ENCODE measurements at places on chromosomes 7 and 10. TPM values are rescaled to one million over a fixed set of nuclear protein-coding genes. Genes with fewer than 3 reads are reported as not detected.

GRCh38 chr7:135684136-135684535 is 21.8 kb downstream of the STMP1 start:
- DNase-seq, result peak; percentile 16

GRCh38 chr10:75401569-75402485 is at the start of gene ZNF503:
TSS of gene ZNF503 (minus strand) at chr10:75401764. CDS start at chr10:75401419, 345 bp downstream.
- DNase-seq, result peak; percentile 96

GRCh38 chr7:116212869-116213268 is 2.5 kb downstream of the TES start:
- DNase-seq, result peak; percentile 66

DNA sequence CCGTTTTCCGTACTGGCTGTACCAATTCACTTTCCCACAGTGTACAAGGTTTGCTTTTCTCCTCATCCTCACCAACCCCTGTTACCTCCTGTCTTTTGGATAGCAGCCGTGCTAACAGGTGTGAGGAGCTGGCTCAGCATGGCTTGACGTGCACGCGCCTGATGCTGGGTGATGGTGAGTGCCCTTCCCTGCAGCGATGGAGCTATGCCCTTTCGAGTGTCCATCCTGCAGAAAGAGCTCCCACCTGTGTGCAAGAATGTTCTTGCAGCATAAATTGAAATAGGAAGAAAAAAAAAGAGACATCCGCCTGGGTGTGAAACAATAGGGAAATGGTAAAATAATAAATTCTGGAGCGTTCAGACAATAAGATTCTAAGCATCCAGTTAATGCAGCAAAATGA is 9.5 kb upstream of the UBE3C start:
- no peak for DNase-seq

DRGX gene
- not detected for total RNA-seq

DNA sequence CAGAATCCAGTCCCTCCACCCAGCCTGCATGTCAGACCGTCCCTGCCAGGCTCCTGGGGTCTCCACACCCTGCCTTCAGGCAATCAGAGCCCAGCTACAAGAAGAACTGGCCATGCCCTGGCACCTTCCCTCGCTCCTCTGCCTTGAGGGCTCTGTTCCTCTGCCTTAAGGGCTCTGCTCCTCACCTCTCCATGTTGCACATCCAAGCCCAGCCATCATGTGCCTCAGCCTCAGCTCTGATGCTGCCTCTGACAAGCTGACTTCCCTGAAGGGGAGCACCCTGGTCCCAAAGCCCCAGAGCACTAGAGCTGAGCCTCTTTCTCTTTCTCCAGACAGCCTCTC is 50.3 kb upstream of the ANTXRL start:
- DNase-seq, result no peak

DNA sequence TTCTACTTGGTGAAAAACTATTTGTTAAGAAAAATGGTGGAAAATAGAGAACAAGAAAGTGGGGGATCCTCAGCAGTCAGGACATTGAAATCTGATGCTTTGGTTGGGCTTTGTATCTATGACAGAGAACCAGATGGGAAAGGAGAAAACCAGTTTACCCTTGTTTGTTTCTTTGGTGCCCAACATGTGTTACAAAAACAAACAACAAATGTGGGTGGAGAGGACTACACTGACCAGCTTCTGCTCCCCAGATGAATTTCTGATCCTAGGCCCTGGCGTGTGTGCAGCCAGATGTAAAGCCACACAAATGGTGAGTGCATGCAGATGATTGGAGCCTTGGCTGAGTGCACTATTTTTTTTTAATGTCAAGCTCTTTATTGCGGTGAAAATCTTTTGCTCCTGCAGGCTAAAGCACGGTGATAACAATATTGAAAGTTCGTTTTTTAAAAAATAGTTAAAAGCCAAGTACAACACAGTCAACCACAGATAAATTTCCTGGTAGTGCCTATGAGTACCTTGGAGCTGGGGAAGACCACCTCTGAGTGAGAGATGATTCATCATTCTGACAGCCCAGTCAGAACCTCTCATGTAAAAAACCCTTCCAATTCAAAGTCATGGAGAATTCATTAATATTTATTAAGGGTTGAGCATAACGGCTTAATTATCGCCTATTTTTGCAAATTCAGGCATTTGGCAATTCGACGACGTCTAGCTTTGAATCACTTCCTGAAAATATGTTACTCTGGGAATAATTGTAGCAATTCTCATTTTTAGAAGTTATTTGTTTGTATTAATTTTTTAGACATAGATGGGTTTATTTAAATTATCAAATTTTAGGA is 163.7 kb downstream of the AGMO start:
- no peak for DNase-seq

GRCh38 chr7:26683277-26683676 is 181.1 kb downstream of the SKAP2 start:
- DNase-seq, result no peak

GRCh38 chr10:69348816-69349541 is 67.7 kb downstream of the TACR2 start:
- DNase-seq, result peak; percentile 99

DNA sequence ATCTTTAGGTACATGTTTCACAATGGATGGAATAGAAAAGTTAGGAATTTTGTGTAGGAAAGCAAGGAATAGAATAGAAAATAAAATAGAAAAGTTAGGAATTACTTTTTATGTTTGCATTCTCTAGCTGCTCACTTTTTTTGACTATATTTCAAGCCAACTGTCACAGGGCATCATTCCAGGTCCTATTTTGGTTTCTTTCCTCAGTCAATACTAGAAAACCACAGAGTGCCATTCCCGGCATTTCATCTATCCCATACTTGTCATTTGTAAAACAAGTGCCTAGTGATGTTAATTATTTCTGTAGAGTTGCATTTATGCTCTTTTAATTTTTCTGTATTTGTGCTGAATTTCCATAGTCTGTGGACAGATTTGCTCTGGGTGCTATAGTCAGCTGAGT is 66.2 kb downstream of the SDK1 start:
- DNase-seq, result peak; percentile 29

ASZ1 gene
- not detected for total RNA-seq

DNA sequence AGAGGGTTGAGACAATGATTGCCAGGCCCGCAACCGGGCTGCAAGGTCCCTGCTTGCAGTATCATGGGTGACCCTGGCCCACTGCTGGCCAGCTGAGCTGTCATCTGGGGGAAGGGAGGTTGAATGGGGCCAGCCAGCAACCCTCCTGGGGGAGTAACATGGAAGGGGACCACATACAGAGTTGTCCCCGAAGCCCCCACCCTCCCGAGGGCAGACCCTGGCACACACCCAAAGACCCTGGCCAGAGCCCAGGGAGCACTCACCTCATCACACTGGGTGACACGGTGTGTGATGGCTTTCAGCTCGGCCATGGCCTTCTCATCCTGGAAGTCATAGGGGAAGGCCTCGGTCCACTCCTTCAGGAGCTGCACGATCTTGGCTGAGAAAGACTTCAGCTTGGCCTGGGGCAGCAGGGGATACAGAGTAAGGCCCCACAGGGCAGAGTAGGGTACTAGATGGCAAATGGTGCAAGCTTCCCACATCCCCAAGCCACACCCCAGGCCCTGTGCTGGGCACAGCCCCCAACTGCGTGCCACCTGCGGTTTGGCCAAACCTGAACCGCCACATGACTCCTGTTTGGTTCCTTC is 63.4 kb downstream of the CSGALNACT2 start:
- no peak for DNase-seq

ATP6V1F gene
- total RNA-seq, result 171 TPM

DNA sequence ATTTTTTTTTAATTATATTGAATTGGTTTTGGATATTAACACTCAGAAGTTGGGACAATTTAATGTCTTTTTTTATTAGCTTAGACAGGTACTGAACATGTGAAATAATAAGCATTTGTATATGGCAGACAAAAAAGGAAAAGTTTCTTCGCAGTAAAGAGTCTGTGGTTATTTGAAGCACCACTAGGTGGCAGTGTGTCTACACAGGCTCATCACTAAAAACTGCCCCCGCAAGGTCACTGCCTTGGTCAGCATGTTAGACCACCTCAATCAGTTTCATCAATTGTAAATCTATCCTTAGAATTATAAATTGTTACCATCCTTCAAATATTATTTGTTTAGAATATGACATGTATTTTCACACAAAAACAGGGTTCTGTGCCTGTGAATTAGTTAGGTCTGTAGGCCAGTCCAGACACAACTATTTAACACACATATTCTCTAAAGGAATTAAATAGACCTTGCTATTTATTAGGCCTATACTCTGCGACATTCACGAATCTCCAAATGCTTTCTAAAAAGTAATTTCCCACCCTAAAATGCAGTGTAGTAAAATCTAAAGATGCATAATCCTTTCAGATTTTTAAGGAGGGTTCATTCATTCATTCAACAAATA is 17.0 kb downstream of the PNLIPRP3 start:
- peak; percentile 34 for DNase-seq

SPRN gene
- not detected for total RNA-seq

DNA sequence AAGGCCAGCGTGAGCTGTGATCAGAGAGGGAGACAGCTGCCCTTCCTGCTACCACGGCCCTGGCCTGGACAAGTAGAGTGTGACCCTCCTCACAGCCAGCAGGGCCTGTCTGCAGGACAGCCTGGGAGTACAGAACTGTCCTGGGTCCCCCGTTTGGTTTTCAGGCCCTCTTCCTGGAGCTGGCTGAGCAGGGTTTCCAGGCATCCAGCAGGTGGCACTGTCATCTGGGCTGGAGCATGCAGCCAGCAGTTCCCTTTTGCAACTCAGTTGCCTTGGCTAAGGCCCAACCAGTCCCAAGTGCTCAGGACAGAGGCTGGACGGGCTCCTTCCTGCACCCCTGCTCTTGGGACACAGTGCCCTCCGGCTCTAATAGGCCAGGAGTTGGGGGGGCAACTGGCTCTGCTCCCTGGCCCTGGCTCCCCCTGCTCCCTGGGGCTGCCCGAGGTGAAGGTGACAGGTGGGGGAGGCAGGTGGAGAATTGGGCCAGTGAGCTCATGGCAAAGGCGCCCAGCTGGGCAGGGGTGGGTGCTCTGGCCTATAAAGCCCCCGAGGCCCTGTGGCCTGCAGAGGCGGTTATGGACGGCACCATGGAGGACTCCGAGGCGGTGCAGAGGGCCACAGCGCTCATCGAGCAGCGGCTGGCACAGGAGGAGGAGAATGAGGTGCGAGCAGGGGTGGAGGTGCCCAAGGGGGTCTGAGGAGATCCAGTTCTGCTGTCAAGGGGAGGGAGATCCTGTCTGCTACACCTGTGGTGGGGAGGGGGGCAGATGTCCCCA is at the start of gene ANKRD2:
TSS of gene ANKRD2 (plus strand) at position 566 of the 776 bp plus-strand sequence. CDS start at position 576, 10 bp downstream.
- peak; percentile 86 for DNase-seq

DNA sequence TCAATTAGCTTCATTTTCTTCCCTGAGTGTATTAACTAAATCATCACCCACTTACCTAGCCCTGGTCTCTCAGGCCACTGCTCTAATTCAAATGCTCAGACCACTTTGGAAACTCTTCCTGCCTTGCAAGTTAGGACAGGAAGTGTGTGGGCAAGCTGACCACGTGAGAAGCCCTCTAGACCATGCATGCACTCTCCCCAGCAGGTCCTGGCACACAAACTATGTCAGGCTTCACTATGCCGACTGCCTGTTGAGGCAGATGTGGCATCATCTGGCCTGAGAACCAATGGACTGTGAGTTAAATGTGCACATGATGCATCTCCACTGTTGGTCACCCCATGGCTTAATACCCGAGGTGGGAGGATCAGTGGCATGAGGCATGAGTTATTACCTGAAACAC is 439.6 kb downstream of the GRID1 start:
- no peak for DNase-seq

DNA sequence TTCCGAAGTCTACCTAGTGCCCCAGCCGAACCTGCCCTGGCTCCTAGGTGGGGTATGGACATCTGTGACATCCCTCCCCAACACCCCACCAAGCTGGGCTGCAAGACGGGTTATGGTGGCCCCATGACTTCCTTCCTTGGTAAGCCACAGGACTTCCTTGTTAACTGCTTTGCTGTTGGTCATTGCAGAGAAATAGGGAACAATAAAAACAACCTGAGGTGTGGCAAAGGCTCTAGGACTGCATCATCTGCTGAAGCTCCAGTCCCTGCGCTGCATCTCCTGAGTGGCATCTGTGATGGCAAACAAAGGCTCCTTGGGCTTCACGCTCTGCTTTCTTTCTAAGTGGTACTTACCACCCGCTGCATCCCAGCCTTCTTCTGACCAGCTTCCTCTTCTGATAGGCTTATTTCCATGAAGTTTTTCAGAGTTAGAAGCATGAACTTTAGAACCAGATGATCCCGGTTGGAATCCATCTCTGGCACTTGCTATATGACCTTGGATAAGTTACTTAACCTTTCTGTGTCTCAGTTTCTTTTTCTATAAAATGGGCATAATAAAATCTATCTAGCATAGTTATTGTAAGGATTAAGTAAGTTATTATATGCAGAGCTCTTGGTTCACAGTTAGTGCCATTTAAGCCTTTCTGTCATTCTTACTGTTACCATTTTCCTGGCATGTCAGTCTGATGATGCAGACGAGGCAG is 216.8 kb downstream of the RPS24 start:
- DNase-seq, result no peak

DNA sequence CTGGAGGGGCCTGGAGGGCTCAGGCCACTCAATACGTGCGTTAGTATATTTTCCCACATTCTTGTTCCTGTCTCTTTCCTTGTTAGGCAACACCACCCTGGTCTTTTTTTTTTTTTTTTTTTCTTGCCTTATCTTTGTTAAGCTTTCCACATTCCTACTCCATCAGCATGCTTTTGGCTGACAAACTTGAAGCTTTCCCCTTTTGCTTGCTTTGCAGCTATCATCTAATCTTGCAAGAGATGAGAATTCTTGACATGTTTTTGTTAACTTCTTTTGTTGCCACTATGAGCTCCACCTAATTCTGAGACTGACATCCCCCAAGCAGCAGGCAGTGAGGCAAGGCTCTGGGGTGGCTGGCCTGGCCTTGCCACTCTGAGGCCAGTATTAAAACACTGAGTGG is 52.5 kb upstream of the NRP1 start:
- no peak for DNase-seq

SYNPO2L gene
- 0.14 TPM for total RNA-seq

- no peak for DNase-seq
Measured at GRCh38 chr7:767580-767940, 40.5 kb upstream of the PRKAR1B start.

GRCh38 chr7:78760620-78761355 is 692.7 kb downstream of the MAGI2 start:
- DNase-seq, result no peak

CRHR2 gene
- not detected for total RNA-seq

DNA sequence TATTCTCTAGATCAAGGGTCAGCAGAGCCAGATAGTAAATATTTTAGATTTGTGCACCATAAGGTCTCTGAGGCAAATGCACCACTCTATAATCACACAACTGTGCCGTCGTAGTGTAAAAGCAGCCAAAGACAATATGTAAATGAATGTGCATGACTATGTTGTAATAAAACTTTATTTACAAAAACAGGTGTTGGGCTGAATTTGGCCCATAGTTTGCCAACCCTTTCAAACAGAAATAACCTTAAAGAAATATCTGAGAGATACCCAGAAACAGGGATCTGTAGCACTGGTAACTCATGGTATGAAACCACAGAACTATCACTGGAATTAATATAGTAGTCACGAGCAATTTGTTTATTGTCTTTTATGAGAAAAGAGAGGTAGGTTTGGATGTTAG is 86.0 kb downstream of the ARID5B start:
- no peak for DNase-seq

GRCh38 chr7:67593794-67594193 is 597.2 kb downstream of the TYW1 start:
- no peak for DNase-seq

CHST3 gene
- total RNA-seq, result 59.0 TPM
